Right cardiac atrium (tissue), 5 donors: ENCODE measurements at places on chromosomes 5 and 9. TPM values are rescaled to one million over a fixed set of nuclear protein-coding genes. Genes with fewer than 3 reads are reported as not detected.

CCDC171 gene
- total RNA-seq: 3.4 TPM

DMRT3 gene
- total RNA-seq: not detected

IFNA13 gene
- not detected for total RNA-seq

FST gene
- total RNA-seq: 2.3 TPM

IFNB1 gene
- total RNA-seq: not detected

IL5 gene
- total RNA-seq: not detected

SPINK6 gene
- total RNA-seq: not detected

DRD1 gene
- total RNA-seq: not detected

STK32A gene
- 1.9 TPM for total RNA-seq

GABRA6 gene
- total RNA-seq: not detected

QRFP gene
- total RNA-seq: not detected

GRM6 gene
- not detected for total RNA-seq

CCNI2 gene
- not detected for total RNA-seq

DNA sequence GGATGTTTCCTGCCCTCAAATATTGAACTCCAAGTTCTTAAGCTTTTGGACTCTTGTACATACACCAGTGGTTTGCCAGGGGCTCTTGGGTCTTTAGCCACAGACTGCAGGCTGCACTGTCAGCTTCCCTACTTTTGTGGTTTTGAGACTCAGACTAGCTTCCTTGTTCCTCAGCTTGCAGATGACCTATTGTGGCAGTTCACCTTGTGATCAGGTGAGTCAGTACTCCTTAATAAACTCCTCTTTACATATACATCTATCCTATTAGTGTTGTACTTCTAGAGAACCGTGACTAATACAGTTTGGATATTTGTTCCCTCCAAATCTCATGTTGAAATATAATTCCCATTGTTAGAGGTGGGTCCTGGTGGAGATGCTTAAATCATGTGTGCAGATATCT, 681.9 kb upstream of the ARRDC3 start:
- no peak for DNase-seq

DNA sequence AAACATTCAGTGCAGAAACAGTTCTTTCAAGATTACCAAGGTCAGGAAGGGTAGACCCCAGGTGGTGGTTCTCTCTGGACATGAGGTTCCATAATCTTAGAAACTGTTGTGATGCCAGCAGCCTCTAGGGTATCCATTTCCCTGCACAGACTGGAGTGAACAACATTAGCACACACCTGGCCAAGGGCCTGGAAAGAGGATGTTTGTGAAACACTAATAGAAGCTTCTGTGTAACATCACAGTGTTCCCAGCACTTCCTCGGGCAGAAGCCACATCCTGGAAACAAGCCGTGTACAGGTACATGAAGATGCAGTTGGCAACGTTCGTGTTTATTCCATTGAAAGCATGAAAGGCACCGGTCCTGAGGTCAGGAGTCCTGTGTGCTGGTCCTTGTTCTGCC, 598.2 kb upstream of the KLF4 start:
- no peak for DNase-seq

GRCh38 chr5:129617206-129617605, 130.7 kb upstream of the MINAR2 start:
- no peak for DNase-seq

GRCh38 chr5:111984044-111984443, 227.1 kb upstream of the NREP start:
- no peak for DNase-seq

DNA sequence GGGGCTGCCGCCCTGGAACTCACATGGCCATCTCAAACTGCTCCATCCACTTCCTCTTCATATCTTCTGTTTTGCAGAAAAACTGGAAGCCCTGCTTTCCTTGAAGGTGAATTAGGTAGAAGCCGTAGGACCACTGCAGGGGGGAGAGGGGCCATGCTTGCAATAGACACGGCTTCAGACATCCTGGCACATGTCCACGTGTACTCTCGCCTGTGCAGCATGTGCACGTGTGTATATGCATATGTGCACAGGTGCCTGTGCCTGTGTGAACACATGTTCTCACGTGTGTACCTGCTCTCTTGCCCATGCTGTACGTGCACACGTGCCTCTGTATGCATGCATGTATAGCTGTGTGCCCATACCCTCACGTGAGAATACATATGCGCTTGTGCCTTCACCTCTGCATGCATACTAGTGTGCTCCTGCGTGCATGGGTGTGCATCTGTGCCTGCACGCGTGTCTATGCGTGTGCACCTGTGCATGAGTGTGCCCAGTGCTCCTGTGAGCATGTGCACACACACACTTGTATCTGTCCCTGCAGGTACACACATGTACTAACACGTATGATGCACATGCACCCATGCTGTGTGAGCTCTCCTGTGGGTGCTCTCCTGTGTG, 47.7 kb upstream of the SARDH start:
- DNase-seq: peak; percentile 21

DNA sequence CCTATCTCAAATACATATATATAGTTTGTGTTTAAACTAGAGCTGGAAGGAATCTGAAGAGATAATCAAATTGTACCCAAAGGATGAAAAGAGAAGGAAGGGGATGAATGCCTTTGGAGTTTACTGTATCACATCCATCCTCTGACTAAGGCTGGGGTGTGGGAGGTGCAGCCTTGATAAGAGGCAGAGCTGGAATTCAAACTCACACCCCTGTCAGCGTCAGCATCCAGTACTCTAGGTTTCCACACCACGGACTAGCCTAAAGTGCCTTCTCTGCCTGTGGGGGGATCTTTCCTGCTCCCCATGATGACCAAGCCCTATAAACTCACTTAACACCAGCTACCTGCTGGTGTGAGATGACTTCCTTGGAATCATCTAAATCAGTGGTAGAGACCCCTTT, 48.1 kb downstream of the EPB41L4B start:
- DNase-seq: no peak

- peak; percentile 91 for DNase-seq
Measured at GRCh38 chr9:129568560-129569501, 52.1 kb downstream of the C9orf50 start.

DNA sequence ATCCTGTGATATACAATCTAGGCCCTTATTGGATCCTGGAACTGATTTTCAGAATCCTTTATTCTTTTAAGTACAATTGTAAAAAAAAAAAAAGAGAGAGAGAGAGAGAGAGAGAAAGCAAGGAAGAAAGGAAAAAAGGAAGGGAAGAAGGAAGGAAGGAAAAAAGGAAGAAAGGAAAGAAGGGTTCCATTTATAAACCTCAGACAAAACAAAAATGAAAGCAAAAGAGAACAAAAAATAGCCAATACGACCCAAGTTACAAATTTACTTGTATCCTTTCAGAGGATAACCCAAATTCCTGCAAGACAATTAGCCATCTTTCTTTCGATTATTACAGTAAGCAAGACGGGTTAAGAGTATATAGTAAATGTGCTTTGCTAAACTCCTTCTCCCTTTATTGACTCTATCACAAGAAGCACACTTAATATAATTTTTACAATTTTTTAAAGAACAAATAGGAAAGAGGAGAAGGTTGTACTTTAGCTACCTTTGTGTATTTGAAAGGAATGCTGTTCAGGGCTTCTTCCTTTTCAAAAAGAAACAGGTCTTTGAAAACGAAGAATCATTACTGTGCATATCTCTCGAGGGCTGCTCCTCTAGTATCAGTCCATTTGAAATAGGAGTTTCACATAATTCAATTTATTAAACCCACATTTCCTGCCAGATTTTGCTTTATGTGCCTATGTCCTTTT, 543.3 kb downstream of the RAB3C start:
- DNase-seq: no peak

DNA sequence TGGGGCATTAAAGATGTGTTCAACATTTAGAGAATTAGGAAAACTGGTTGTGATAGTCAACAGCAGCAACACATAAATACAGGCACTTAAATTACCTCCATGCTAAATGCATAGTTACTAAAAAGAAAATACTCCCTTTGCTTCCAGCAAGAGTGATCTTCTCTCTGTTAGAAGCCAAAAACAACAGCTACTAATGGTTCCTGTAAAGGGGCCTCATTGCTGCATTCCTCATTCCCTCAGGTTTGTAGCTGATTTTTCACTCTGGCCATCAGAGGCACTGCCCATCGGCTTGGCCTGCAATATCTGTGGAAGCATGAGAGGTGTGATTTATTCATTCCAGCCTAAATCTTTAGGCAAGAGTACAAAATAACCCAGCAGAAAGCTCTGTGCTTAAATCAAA, 466.0 kb upstream of the ADAMTS16 start:
- DNase-seq: no peak

DNA sequence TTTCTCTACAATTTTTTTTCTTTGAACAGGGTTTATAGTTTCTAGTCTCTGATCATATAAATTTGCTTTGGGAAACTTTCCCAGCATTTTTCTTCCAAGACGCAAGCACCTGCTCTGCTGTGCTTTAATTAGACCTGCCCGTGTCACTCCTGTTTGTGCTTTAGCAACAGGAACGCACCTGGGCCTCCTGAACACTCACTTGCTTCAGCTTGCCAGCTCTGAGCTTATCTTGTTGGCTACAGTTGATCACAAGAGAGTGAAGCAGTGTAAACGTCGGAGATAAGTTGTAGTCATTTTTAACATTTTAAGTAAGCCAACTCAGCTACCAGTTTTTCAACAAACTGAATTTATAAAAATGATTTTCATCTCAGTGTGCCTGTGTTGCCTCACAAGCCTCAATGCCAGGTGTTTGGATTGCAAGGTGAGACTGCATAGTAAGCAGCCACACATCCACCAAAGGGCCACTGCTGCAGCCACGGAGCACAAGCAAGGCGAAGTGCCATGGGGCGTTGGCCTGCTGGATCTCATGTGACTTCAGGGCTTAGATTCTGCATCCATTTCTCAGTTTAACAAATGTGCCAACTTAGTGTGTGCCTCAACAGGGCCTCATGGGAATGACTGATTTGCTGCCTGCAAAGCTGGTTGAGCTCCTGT, 166.9 kb downstream of the TRIO start:
- DNase-seq: no peak

GRCh38 chr5:172071309-172071875, 65.0 kb upstream of the FBXW11 start:
- DNase-seq: no peak

GRCh38 chr9:134681061-134681661, 39.6 kb downstream of the COL5A1 start:
- DNase-seq: peak; percentile 29

DNA sequence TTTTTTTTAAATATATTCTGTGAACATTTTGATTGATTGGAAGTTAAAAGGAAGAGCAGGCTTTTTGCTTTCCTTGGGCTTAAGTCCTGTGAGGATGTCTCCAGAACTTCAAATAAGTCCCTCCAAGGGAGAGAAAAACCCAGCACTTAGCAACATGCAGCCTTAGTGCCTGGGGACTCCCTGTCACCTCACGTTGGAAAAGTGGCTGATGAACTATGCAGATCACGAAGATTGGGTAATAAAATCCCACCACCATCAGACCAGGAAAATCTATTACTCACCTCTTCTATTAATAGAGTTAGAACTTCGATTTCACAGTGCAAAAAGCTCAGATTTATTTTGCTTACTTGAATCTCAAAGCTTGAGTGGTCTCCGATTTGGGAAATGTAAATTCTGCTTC, 507.0 kb downstream of the MAT2B start:
- DNase-seq: no peak

DNA sequence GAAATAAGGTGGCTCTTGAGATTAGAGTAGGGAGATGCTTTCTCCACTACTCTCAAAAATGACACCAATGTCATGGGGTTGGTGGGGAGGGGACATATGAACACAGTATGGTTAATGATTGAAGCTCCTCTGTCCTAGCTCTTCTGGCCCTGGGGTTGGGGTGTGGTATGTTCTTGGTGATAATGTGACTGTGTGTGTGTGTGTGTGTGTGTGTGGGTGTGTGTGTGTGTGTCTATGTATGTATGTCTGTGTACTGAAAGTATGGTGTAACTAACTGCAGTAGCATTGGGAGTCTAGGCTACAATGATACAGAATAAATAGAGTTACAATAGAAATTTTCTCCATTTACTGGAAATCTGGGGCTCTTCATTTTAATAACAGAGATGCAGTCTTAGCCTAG, 121.0 kb upstream of the CD180 start:
- DNase-seq: no peak

DNA sequence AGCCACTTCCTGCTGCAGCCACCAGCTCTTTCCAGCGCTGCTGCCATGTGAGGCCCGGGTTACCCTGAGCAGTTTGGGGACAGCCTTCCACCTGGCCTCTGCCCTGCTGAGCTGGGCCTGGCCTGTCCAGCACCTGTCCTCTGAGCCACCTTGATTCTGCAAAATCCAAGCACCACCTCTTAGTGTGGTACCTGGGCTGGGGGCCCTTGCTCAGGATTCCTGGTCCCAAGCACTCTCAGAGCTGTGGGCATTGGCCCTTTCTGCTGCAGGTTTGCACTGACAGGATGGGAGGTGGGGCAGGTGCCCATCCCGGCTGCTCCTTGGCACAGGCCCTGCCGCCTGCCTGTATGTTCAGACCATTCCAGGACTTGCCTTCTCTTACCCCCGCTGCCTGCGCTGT, 309.2 kb upstream of the IRX4 start:
- no peak for DNase-seq

GRCh38 chr9:137772281-137772873, 105.2 kb upstream of the CACNA1B start:
- no peak for DNase-seq

DNA sequence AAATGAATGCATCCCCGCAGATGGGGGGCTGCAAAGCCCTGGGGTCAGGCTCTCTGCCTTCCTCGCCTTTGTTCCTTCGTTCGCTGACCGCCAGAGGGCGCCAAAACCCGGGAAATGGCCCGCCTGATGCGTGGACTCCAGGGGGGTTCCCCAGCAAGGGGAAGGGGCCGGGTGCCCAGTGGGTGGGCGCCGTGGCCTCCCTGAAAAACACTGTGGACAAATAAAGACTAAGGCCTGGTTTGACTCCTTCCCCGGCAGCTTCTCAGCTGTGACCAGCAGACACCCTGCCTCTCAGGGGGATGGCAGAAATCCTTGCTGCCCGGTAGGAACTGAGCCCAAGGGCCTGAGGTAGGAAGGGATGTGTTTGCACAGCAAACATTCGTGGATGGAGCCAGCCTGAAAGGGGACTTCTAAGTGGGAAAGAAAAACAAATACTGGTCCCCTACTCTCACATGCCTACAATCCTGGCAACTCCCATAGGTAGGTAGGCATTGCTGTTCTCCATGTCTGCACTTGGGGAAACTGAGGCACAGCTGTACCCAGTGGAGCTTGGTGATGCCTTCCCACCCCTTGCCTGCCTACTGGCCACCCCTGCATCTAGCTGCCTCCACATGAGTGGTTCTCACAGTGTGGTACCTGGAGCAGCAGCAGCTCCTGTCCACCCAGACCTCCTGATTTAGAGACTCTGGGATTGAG, 57.7 kb downstream of the DUSP1 start:
- peak; percentile 50 for DNase-seq

GRCh38 chr9:18238254-18238653, 235.7 kb upstream of the ADAMTSL1 start:
- no peak for DNase-seq

- DNase-seq: no peak
Measured at GRCh38 chr9:72905514-72906480, 47.1 kb downstream of the ALDH1A1 start.
